Stimulated activated CD4-positive, alpha-beta T cell treated with anti-CD3 and anti-CD28 coated beads, Interleukin-12 subunit alpha, Interleukin-12 subunit beta, amount 100 ng/mL, for 24 hours (primary cell): ENCODE measurements at places on chromosomes 3 and 15.

GRCh38 chr3:134699141-134699711 lies 48.4 kb upstream of the KY start:
- no peak for DNase-seq

DNA sequence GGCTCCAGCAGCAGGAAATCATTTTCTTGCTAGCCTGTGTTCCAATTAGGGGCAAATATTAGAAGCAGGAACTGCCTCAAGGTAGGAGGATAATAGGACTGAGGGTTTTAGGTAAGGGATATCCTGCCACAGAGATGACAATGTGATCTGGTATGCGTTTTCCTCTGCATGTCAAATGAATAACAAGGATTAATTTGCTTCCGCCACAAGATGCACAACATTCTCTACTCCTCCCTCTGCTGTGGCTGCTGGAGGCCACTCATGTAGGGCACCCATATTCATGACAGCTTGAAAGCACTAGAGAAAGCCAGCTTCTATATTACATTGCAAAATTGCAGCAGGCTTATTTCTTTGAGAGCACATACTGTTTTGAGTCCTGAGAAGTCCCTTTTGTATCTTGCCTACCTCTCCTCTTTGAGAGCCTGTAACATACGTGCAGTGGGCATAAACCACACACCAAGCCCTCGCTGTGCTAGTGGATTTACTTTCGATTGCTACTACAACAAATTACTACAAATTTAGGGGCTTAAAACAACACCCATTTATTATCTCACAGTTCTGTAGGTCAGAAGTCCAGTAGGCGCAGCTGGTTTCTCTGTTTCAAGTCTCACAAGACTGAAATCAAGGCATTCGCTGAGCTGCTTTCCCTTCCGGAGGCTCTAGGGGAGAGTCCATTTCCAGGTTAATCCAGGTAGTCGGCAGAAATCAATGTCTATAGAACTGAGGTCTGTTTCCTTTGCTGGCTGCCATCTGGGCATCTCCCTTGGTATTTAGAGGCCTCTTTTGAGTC lies 5.9 kb upstream of the CD47 start:
- DNase-seq = no peak

GRCh38 chr3:152209776-152210175 lies 59.0 kb upstream of the MBNL1 start:
- no peak for DNase-seq

GRCh38 chr3:124174910-124175874 lies 183.3 kb upstream of the ROPN1 start:
- DNase-seq = no peak

- DNase-seq = no peak
Measured at GRCh38 chr3:183324083-183324482, 71.0 kb downstream of the B3GNT5 start.

- no peak for DNase-seq
Measured at GRCh38 chr3:168364967-168365366, 269.2 kb upstream of the GOLIM4 start.

GRCh38 chr15:61796056-61796455 lies 264.2 kb downstream of the VPS13C start:
- no peak for DNase-seq

GRCh38 chr15:57485869-57486268 lies 105.8 kb upstream of the MYZAP start:
- DNase-seq = no peak
